ENCODE measurements at places on chromosomes 6 and 20.
A peak's percentile ranks its signal among the peaks of the same experiment; 100 is the strongest.

GRCh38 chr20:275791-276190 is 14.8 kb downstream of the C20orf96 start:
- no peak for DNase-seq

DNA sequence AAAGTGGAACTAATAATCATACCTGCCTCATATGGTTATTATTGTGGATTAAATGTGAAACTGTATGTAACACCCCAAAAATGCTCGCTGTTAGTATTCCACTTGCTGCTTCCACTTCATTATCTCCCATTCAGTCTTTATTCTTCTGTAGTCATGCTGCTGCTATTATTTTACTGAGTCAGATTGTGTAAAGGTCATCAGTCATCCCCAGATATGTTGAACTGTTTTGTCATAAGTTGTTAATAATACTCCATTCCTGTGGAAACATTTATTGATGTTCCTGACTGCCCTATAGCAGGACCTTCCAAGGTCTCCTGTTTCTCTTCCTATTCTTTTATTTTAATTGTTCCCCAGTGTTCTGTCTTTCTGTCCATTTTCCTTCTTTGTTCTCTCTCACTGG is 1148.3 kb downstream of the EPHA7 start:
- DNase-seq = no peak

GRCh38 chr20:52244702-52245101 is 53.1 kb upstream of the ZFP64 start:
- no peak for DNase-seq

DNA sequence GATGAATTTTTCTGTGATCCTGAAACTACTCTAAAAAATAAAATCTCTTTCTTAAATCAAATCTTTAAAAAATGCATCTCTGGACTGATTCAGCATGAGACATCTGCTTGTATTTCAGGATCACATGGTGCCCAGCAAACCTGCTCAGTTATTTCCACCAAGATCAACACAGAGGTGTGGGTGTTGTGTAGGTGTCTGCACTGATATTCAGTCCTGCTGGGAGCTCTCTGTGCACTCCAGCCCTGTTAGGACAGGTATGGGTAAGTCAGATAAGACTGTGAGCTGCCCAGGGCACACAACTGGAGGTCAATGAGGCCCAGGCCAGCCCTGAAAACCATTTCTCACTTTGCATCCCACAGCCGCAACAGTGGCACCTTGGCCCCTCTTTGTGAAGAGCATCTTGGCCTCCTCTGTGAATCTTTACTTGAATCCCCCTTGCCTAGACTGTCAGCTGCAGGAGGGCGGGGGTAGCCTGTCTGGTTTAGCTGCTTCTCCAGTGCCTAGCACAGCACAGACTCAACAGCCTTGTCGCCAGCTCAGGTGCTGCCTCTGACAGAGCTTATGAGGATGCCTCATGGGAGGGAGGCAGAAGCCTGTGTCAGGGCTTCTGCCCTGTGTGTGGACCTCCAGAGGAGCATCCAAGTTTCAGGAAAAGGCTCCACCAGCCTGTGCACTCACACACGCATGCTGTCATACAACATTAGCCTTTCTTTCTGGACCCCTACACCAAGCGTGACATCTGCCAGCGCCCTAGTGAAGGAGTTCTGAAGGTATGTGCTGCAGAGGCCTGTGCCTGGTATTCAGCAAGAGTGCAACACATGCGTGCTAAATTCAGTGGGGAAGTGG is 187.6 kb upstream of the CST7 start:
- no peak for DNase-seq

DNA sequence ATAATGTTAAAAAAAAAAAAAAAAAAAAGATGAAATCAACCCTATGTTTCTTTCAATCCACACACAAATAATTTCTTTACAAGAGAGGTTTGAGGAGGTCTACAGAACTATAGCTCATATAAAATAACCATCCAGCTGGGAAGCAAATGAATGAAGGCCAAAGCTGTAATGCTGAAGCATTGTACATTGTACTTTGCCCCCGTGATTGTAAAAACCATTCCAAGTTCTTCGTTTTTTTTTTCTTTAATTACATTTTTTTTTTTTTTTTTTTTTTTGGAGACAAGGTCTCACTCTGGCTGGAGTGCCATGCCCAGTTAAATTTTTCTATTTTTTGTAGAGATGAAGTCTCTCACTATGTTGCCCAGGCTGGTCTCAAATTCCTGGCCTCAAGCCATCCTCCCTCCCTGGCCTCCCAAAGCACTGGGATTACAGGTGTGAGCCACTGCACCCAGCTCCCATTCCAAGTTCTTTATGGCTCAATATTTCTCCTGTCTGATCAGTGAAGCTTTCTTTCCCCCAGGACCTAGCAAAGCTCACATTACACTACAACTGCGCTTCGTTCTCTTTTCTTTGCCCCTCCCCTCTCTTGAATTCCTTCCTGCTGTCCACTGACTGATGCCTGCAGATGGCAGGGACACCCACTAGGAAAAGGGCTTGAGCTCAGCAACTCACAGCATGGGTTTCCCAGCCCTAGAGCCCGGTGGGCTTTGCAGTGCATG is 53.0 kb upstream of the NOP56 start:
- peak; percentile 16 for DNase-seq

DNA sequence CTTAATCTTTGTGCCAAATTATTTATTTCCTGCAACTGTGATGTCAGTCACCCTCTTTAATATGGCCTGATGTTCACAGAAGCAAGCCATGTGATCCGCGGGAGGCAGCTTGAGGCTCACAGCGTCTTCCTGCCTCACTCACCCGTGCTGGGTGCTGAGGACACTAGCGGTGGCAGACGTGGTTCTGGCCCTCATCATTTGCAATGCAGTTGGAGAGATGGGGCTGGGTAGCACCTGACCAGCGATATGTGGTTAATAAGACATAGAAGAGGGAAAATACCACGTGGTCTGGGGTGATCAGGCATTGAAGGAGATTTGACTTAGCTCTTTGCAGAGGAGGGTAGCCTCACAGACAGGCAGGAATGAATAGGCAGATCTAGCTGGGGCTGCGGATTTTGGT is 264.7 kb downstream of the TMEM242 start:
- no peak for DNase-seq

DNA sequence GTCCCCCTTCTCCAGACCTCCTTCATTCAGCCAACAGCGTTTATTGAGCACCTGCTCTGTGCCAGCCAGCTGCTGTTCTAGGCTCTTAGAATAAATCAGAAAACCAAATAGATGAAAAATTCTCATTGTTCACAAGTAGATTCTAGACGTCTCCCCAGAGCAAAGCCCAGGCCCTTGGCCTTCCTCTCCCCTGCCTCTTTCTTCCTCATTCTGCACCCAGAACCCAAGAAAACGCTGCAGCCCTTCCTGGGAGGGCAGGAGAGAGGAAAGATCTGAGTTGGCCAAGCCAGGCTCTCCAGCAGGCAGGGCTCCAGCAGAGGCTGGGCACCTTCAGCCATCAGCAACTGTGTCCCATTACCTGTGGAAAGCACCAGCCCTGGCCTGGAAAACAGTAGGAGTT is 12.0 kb upstream of the BPI start:
- no peak for DNase-seq

GRCh38 chr6:12291071-12291838 is 1.1 kb downstream of the EDN1 start:
- no peak for DNase-seq

- DNase-seq = no peak
These were observed 24.7 kb downstream of the PCK1 start for GRCh38 chr20:57585466-57586213.

DNA sequence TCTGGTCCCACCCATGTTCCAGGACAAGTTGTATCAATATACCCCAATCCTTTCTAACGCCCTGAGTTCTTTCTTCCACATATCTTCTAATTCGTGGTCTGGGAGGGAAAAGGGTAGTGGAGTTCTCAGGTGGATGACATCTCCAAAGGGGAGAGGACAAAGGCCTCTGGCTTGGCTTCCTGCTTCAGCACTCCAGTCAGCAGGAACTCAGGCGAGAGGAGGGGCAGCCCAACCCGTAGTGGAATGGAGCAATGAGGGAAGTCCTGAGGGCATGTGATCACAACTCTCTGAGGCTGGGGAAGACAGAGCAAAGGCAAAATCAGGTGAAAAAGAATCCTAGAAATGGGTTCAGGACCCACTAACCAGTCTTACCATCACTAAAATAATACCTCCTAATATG is 9.6 kb upstream of the NRM start:
- no peak for DNase-seq

DNA sequence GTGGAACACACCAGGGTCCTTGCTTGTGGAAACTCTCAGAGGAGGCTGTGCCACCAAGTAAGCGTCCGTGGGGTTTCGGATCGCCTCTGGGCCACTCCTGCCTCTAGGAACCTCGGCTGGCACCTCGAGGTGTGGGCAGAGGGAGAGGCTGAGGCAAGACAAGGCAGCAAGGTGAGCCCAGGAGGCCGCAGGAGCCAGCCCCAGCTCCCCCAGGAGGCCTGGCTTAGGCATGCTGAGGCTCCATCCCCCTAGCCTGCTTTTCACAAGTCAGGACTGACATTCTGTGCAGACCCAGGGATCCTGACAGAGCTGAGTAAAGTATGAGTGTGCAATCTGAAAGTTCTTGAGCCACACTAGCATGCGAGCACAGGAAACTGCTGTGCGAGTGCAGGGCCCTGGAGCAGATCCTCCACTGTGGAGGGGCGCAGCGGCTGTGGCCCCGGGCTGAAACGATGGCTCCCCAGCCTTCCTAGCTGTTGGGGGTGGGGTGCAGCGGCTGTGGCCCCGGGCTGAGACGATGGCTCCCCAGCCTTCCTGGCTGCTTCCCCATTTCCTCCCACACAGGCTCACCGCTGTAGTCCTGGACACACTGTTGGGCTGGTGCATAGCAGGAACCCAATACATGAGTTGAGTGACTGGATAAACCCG is 75.2 kb upstream of the CD93 start:
- DNase-seq = no peak

GRCh38 chr20:62536871-62537401 is 61.1 kb upstream of the GATA5 start:
- no peak for DNase-seq

DNA sequence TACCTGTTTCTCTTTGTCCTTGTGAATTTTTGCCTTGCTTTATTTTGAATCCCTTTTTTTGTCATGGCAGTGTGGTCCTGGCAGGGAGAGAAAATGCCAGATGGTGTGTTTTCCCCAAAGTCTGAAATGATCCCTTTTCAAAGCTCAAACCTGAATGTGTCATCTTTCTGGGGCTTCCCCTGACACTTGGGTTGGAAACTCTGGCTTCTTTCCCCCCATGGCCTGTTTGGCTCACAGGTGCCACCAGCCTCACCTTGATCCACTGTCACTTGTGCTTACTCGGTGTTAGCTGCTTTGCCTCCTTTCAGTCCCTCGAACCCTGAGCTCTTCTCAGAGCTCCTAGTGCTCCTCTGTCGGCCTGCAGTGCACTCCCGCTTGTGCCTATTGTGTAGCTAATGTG is 22.3 kb downstream of the MYBL2 start:
- no peak for DNase-seq
